ENCODE measurements at places on chromosomes 16 and 17. TPM values are rescaled to one million over a fixed set of nuclear protein-coding genes. Genes with fewer than 3 reads are reported as not detected.

DNA sequence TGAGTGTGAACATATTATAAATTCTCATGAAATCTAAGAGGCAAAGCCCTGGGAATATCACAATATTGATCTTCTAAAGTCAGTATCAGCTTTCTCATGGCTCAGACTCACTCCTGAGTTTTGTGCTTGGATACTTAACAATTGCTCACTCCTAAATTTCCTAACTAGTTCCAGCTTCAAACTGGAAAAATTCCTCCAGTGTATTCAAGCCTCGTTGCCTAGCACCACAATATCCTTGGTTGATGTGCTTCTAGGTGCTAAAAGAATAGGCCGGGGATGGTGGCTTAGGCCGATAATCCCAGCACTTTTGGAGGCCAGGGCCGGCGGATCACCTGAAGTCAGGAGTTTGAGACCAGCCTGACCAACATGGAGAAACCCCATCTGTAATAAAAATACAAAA, 62.5 kb downstream of the XYLT1 start:
- no peak for DNase-seq
- peaks cover 37% of the 10 kb centered on the region for H3K36me3 ChIP-seq
- H3K27me3 ChIP-seq: no peaks in the 10 kb centered on the region
- H3K27ac ChIP-seq: no peak overlapping the region
- H3K4me1 ChIP-seq: peaks cover 36% of the 10 kb centered on the region
- H3K4me3 ChIP-seq: no peak overlapping the region

GRCh38 chr16:47866423-47866822, 289.4 kb downstream of the ABCC12 start:
- H3K36me3 ChIP-seq: no peaks in the 10 kb centered on the region
- H3K4me3 ChIP-seq: no peak overlapping the region
- DNase-seq: no peak
- no peaks in the 10 kb centered on the region for H3K4me1 ChIP-seq

DNA sequence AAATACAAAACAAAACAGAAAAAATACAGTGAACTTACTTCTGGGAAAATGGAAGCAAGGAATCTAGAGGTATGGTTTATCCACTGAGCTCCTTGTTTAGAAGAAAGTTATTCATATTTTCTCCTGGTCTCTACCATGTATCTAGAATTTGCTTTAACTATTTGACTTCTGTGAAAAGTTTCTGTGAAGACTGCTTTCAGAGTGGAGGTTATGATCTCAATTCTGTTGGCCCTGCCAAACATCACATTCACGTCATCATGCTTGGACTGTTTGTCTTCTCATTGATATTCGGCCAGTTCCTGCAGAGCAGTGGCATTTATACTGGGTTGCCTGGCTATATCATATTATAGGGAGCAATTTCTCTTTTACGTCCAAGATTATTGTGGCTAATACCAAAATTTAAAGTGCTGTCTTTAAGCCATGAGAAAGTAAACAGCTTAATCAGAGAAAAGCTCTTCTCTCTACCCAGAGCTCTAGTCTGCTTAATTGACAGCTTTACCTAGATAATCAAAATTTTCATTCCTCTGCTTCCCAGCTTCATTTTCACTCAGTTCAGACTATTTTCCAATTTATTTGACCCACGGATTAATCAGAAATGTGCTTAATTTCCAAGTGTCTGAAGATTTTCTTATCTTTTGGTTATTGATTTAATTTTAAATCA, at the start of gene ABCA8:
Gene ABCA8, minus strand, starts transcription at position 212 of the 661 bp plus-strand sequence. CDS start 13,358 bp downstream, outside the sequence.
- H3K27ac ChIP-seq: no peak within 1 kb of the TSS
- no peak within 1 kb of the TSS for H3K4me3 ChIP-seq
- DNase-seq: no peak
- peaks cover 5% of the 10 kb centered on the region for H3K27me3 ChIP-seq
- H3K36me3 ChIP-seq: no peaks in the 10 kb centered on the region

DNA sequence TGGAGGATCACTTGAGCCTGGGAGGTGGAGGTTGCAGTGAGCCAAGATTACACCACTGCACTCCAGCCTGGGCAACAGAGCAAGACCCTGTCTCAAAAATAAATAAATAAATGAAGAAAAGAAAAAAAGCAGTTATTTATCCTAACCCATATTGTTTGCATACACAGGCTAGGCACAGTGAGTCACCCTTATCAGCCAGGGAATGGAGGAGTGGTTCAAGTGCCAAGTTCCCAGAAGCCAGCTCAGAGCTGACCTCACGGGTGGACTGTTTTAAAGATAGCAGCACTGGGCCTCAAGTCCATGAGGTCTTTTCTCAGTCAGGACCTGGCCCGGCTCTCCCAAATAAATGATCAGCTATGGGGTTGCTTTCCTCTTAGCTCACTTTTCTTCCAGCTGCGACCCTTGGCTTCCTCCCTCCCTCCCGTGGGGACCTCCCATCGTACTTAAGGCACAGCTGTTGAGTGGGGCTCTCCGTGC, 22.6 kb upstream of the MGAT5B start:
- H3K4me1 ChIP-seq: peaks cover 4% of the 10 kb centered on the region
- DNase-seq: no peak
- no peak overlapping the region for H3K4me3 ChIP-seq
- peaks cover 45% of the 10 kb centered on the region for H3K27me3 ChIP-seq

GRCh38 chr17:14310605-14311004, 9.7 kb downstream of the HS3ST3B1 start:
- peaks cover 2% of the 10 kb centered on the region for H3K27me3 ChIP-seq
- H3K4me1 ChIP-seq: peaks cover 41% of the 10 kb centered on the region
- H3K4me3 ChIP-seq: no peak overlapping the region
- H3K27ac ChIP-seq: no peak overlapping the region
- DNase-seq: no peak
- peaks cover 17% of the 10 kb centered on the region for H3K36me3 ChIP-seq

GRCh38 chr16:30005341-30006094, 5.3 kb downstream of the DOC2A start:
- peaks cover 2% of the 10 kb centered on the region for H3K4me1 ChIP-seq
- peak; percentile 51 for DNase-seq
- H3K4me3 ChIP-seq: no peak overlapping the region
- H3K27me3 ChIP-seq: peaks cover 12% of the 10 kb centered on the region
- peaks cover 3% of the 10 kb centered on the region for H3K36me3 ChIP-seq

DNA sequence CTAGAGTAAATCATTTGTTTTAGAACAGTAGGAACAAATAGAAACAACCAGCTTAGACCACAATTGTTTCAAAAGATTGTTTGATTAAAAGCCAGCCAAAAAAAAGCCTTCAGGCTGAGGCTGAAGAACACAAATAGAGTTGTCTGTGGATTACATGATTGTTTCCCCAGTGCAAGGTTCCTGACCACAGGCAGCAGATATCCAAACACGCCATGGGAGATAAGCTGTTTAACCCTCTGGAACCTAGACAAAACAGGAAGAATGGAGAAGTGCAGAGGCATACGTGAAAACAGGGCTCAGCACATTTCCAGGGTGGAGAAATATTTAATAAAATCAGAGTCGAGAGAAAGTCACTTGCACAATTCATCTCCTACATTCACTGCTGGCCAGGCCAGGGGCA, 21.0 kb downstream of the ATPAF2 start:
- H3K27me3 ChIP-seq: no peaks in the 10 kb centered on the region
- peaks cover 3% of the 10 kb centered on the region for H3K36me3 ChIP-seq

- no peak overlapping the region for H3K4me3 ChIP-seq
- DNase-seq: no peak
- no peaks in the 10 kb centered on the region for H3K36me3 ChIP-seq
- peaks cover 2% of the 10 kb centered on the region for H3K4me1 ChIP-seq
Observed at GRCh38 chr17:61496957-61497653, 44.9 kb downstream of the TBX4 start.

DNA sequence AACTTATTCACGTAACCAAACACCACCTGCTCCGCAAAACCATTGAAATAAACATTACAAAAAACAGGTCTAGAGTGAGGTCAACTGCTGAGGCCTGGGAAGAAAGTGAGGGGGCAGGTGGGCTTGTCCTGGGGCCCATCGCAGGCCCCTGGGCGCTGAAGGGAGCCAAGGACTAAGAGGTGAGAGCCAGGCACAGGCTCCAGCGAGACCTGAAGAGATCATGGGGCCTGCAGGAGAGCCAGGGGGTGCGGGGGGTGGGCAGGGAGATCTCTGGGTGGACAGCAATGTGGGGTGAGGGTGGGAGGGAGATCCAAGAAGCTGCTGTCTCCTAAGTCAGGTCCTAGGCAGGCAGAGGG, 7.9 kb downstream of the ARHGAP27 start:
- no peaks in the 10 kb centered on the region for H3K27me3 ChIP-seq
- H3K36me3 ChIP-seq: peaks cover 6% of the 10 kb centered on the region
- H3K27ac ChIP-seq: no peak overlapping the region
- no peak for DNase-seq
- peaks cover 14% of the 10 kb centered on the region for H3K4me1 ChIP-seq

GRCh38 chr16:79482011-79482410, 118.5 kb downstream of the MAF start:
- H3K27me3 ChIP-seq: peaks cover 4% of the 10 kb centered on the region
- H3K36me3 ChIP-seq: no peaks in the 10 kb centered on the region
- no peak overlapping the region for H3K27ac ChIP-seq
- no peak overlapping the region for H3K4me3 ChIP-seq
- no peak for DNase-seq
- no peaks in the 10 kb centered on the region for H3K4me1 ChIP-seq

GRCh38 chr17:45221081-45222013, at the start of gene FMNL1:
TSS of gene FMNL1 (plus strand) at chr17:45221885. CDS start at chr17:45222125, 240 bp downstream.
- peaks cover 51% of the 10 kb centered on the region for H3K4me1 ChIP-seq
- peak within 1 kb of the TSS; percentile 97 for H3K4me3 ChIP-seq
- H3K27me3 ChIP-seq: no peaks in the 10 kb centered on the region
- peaks cover 66% of the 10 kb centered on the region for H3K36me3 ChIP-seq
- peak; percentile 73 for DNase-seq

DNA sequence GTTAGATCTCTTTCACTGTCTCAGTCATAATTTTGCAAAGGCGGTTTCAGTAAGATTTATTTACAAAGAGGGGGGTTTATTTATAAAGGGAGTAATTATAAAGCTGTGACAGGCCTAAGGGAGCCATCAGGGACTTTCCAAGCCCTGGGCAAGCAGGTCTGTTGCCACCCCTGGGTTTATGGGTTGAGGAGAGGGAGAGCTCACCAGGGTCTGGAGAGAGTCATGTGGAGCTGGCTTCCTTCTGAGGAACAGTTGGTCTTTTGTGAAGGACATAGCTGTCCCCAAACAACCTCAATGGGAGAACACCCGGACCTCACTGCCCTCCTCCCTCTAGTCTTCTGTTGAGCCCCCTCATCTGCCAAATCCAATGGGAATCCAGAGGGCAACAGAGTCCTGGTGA, 9.8 kb downstream of the ITGAM start:
- DNase-seq: no peak
- H3K4me3 ChIP-seq: no peak overlapping the region
- H3K4me1 ChIP-seq: peaks cover 25% of the 10 kb centered on the region
- H3K27ac ChIP-seq: no peak overlapping the region
- H3K27me3 ChIP-seq: no peaks in the 10 kb centered on the region
- peaks cover 18% of the 10 kb centered on the region for H3K36me3 ChIP-seq

- no peak for DNase-seq
- peaks cover 16% of the 10 kb centered on the region for H3K27me3 ChIP-seq
- peaks cover 2% of the 10 kb centered on the region for H3K4me1 ChIP-seq
- no peak overlapping the region for H3K27ac ChIP-seq
Observed at GRCh38 chr17:79223471-79223870, 148.8 kb downstream of the ENGASE start.

DNA sequence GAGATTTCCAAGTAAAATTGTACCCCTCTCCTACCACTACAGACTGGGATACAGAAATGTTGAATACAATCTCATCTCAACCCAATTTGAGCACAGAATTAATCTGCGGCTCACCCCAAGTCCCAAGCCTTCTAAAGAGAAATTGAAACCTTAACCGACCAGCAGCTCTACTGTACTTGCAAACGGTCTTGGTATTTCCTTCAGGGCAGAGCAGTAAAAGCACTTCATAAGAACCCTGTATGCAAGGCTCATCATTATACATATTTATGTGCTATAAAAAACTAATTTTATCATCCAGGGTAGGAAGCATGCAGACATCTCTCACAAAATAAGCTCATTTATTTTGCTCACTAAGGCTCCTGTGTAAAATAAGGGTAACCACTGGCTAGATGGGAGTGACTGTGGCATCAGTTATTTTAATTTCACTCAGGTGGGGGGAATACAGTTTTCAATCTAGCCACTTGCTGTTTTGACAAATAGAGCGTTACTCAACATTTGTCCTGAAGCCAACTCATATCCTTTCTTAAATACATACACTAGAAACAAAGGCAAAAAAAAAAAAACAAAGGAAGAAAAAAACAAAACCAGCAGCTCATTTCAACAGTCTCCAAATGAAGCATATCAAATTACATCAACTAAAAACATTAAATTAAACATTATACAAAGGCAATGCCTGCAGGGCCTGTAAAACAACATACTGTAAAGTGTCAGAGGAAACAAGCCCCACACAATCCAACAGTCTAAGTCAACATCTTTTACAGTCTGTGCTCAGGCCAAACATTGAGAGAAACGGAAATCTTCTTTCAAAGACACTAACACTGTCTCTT, 65.0 kb downstream of the PARN start:
- peaks cover 7% of the 10 kb centered on the region for H3K36me3 ChIP-seq
- no peak overlapping the region for H3K4me3 ChIP-seq
- peak overlapping the region; percentile 73 for H3K27ac ChIP-seq
- no peak for DNase-seq
- H3K4me1 ChIP-seq: peaks cover 11% of the 10 kb centered on the region

DNA sequence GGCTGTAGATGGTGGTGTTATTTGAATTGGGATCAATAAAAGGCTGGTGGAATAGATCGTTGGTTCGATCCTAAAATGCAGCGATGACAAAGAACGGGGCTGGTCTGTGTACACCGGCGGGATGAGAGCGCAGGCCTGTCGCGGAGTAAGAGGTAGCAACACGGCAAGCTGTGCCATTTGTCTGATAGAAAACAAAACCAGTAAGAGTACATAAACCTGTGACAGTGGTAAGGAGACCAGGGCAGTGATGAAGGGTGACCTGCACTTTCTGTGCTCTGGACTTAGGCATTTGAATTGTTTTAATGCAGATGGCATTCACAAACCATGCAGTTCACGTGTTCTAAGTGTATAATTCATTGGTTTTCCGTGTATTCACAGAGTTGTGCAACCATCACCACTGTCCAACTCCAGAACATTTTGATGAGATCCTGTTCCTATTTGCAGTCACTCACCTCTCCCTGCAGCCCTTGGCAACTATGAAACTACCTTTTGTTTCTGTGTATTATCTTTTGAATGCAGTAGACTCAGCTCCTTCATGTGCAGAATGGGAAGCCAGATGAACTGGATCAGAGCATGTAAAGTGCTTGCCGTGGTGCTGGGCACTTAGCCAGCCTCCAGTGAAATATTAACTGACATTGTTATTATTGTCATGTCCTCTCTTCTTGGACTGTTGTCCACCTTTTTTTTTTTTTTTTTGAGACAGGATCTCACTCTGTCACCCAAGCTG, 286.1 kb downstream of the SNX29 start:
- no peaks in the 10 kb centered on the region for H3K4me1 ChIP-seq
- H3K27me3 ChIP-seq: no peaks in the 10 kb centered on the region
- H3K36me3 ChIP-seq: no peaks in the 10 kb centered on the region
- DNase-seq: no peak

Gene COL1A1
- 0.55 TPM for total RNA-seq

Gene TVP23C
- 5.0 TPM for total RNA-seq

Gene CTRB1
- total RNA-seq: not detected

Gene CDH1
- 0.69 TPM for total RNA-seq

Gene RASL10B
- total RNA-seq: 0.37 TPM

Gene ABCC12
- not detected for total RNA-seq

Gene FOXN1
- total RNA-seq: not detected

Gene BEAN1
- total RNA-seq: not detected

Gene CCNF
- total RNA-seq: 101 TPM

Gene OR2C1
- not detected for total RNA-seq

Gene PITPNM3
- 0.37 TPM for total RNA-seq
